LoVo (cell line): ENCODE measurements at places on chromosomes 2 and 18.

DNA sequence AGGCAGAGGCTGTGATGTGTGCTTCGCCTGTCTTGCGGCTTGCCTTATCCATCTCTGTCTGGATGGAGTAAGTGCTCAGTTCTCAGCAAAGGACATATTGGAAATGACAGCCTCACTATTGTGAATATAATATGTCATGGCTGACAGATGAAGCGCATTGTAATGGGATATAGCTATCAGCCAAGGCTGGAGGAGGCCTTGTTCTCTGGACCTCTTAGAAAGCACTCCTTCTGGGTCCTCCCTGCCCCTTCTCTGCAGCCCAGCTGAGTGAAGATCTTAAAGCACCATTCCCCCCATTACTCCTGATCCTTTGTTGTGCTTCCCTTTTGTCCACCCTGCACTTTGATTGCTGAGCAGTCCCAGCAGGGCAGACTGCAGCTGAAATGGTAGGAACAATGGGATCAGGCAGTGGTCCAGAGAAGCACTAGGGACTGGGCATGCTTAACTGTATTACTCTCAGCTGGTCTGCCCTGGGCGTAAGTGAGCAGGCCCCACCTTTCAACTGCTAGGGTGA is 265.3 kb downstream of the SETBP1 start:
- no peak for DNase-seq

DNA sequence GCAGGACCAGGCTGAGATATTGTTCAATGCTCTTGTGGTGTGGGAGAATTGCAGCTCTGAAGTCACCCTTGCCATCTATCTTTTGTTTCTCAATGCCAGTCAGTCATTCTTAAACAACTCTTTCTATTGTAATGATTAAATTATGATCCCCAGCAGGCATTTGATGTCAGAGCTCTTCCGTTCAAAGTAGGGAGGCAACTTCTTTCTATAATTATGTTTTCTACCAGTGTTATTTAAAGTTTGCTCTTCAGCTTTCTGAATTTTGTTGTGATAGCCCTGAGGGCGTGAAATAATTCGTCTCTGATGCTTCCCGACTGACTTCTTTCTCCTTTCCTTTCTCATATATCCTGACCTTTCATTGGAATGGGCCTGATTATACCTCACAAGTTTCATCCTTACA is 161.4 kb upstream of the KLHL14 start:
- DNase-seq: no peak

GRCh38 chr18:5073026-5073944 is 123.8 kb downstream of the AKAIN1 start:
- DNase-seq: peak; percentile 21

- no peak for DNase-seq
These were observed 24.8 kb upstream of the TFCP2L1 start for GRCh38 chr2:121309801-121310200.

- DNase-seq: no peak
These were observed 126.2 kb downstream of the TMEM18 start for GRCh38 chr2:550860-551567.

DNA sequence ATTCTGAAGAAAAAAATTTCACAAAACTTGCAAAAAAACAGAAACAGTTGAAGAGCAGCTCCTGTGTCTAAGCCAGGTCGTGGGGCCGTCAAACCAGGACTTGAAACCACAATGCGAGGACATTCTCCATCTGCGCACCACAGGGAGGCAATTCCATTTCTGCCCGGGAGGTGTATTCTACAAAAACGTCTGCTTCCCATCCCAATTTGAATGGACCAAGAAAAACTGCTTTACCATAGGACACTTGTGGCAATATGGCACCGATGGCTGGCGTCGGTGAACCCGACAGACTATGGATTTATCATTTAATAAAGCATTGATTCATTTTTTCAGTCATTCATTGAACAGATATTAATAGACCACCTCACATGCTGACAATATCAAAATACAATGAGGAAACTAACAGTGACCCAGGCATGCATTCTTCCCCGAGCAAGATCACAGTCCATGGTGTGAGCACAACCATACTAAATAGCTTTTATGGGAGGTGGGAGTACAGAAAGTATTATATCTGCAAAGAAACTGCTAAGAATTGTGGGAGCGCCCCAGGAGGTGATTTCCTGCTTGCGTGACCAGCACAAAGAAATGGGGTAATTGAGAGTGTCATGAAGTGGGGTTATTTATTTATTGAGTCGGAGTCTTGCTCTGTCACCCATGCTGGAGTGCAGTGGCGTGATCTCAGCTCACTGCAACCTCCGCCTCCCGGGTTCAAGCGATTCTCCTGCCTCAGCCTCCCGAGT is 10.5 kb upstream of the ZAP70 start:
- DNase-seq: no peak

- no peak for DNase-seq
These were observed 141.8 kb upstream of the ALKAL2 start for GRCh38 chr2:429575-430254.

- no peak for DNase-seq
These were observed 11.2 kb downstream of the AOX1 start for GRCh38 chr2:200596774-200597570.
